GM04504 (cell line): ENCODE measurements at places on chromosomes 5 and 9.

- no peak for DNase-seq
Measured at GRCh38 chr5:102547141-102548035, 48.6 kb upstream of the SLCO6A1 start.

DNA sequence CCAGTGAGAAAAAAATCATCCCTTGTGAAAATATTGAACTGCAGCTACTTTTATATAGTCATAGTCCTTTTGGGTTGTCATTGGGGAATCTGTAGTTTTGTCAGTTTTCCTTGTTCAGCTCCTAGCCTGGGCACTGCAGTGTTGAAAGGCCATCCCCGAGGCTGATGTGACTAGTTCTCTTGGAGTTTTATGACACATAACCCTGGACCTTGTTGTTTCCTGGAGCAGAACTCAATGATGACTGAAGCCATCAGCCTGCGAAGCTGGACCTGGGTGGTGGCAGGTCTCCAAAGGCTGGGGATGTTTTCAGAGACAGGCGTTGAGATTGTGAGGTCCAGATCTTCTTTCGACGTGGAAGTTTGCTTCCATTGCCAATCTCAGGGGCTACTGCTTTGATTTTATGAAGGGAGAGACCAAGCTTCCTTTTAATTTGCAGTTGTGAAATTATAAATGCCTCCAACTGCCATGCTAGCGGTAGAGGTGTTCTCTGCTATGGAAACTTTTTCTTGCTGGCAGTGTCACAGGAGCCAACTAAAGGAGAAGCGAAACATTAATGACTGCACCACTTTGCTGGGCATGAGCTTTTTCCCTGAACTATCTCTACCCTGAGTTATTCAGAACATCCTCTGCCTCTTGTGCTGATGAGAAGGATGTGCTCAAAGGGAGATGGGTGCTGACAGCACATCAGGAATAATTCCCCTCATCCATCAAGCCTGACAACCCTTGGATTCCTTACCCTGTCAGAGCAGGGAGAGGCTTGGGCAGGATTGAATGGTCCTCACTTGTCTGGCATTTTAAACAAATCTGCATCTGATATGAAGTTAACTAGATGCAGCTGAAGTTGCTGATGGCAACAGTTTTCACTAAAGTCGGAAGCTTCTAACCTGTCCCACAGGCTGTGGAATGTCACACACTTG lies 209.6 kb downstream of the MAST4 start:
- DNase-seq, result no peak

- no peak for DNase-seq
Measured at GRCh38 chr9:14994738-14995137, 84.5 kb upstream of the FREM1 start.

DNA sequence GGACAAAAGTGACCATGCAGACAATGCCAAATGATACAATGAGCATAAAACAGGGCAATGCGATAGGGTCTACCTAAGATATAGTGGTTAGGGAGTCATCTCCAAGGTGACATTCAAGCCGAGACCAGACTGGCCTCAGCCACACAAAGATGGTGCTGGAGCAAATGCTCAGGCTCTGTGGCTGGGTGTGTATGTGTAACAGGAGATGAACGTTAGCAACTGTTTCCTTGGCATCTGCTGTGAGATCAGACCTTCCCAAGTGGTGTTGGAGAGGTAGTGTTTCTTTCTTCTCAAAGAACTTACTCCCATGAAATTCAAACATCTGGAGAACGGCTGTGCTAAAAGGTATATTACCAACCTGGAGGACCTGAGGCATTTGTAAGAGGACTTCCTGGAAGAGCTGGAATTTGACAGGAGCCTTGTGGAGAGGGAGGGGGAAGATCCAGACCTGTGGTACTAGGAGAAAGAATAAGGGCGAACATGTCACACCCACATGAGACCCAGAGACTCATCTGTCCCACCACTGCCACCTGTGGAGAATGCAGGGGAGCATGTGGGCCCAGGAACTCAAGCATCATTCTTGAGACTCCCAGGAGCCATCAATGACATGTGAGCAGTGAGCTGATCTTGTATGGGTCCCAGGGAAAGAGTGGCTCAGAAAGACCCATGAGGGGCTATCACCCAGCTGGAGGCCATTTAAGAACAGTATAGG lies 21.4 kb upstream of the ANXA6 start:
- no peak for DNase-seq

DNA sequence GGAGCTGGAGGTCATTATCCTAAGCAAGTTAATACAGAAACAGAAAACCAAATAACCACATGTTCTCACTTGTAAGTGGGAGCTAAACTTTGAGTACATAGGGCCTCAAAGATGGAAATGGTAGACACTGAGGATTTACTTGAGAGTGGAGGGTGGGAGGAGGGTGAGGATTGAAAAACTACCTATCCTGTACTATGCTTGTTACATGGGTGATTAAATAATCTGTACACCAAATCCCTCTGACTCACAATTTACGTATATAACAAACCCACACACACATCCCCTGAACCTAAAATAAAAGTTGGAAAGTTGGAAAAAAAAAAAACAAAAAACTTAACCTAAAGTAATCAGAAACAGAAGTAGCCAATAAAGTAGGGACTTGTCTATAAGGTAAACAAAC lies 48.8 kb upstream of the LARP1 start:
- no peak for DNase-seq

GRCh38 chr9:33162721-33163311 lies 4.3 kb downstream of the B4GALT1 start:
- DNase-seq, result peak; percentile 71

GRCh38 chr9:91187311-91187964 lies 174.3 kb downstream of the AUH start:
- no peak for DNase-seq

GRCh38 chr5:35244171-35244570 lies 13.9 kb upstream of the PRLR start:
- DNase-seq, result no peak

DNA sequence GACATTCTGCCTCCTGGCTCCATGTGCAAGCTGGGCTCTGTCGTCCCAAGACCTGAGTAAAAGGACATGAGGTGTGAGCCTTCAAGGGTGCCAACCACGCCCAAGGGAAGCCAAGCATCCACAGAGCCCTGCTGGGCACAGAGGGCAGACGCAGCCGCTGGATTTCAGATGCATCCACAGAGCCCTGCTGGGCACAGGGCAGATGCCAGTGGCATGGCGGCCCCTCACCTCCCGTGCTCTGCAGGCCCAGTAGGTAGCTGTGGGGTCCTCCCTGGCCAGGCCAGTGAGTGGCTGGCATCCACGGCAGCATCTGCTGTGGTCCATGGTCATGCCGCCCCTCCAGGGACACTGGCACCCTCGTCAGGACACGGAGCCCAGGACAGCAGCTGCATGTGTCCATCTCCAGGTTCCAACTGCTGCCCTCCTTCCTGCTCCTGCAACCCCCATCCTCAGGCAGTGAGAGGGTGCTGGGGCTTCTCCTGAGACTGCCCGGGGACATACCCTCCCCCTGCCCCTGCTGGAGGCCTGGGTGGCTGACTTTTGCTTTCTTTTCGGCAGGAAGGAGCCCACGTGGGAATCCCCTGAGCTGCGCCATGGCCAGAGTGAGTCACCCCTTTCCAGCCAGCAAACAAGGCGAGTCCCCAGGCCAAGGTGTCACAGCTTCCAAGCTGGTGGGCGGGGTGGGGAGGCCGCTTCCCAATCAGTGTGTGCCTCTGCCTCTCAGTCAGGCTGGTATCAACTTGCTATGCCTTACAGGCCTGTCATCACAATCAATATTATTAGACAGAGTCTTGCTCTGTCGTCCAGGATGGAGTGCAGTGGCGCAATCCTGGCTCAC lies 4.0 kb upstream of the TRAF2 start:
- DNase-seq, result peak; percentile 56

- DNase-seq, result no peak
Measured at GRCh38 chr5:35674049-35674448, 56.4 kb downstream of the SPEF2 start.

- no peak for DNase-seq
Measured at GRCh38 chr9:105151686-105151995, 92.8 kb upstream of the SLC44A1 start.

DNA sequence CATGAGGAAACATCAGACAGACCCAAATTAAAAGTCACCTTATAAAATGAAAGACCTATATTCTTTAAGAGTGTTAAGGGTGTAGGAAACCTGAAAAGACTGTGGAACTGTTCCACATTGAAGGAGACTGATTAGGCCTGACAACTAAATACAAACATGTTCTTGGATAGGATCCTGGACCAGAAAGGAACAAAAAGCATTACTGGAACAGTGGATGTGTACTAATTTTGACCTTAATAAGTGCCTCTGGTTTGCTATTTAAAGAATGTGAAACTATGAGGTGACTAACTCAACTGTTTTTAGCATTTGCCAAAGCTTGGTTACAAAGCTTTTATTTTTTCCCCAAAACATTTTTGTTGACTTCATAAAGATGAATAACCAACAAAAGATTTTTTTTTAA lies 340.6 kb downstream of the CAAP1 start:
- DNase-seq, result no peak

- no peak for DNase-seq
Measured at GRCh38 chr5:179343719-179344430, 1.4 kb downstream of the ADAMTS2 start.

DNA sequence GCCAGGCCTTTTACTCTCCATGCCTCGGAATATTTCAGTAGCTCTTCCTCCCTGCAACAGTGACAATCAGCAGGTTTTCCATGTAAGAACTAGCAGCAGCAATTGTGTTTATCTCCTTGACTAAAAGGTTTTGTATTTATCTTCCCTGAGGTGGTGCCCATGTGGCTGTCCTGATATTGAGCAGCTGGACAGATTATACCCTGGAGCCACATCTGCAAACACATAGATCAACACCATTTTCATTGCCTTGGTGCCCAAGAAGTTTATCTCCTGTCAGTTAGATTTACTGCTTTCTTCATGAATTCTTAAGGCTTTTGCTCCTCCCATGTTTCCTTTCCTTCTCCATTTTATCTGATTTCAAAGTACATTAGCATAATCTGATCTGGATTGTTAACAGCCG lies 378.4 kb downstream of the SPATA31D1 start:
- no peak for DNase-seq

DNA sequence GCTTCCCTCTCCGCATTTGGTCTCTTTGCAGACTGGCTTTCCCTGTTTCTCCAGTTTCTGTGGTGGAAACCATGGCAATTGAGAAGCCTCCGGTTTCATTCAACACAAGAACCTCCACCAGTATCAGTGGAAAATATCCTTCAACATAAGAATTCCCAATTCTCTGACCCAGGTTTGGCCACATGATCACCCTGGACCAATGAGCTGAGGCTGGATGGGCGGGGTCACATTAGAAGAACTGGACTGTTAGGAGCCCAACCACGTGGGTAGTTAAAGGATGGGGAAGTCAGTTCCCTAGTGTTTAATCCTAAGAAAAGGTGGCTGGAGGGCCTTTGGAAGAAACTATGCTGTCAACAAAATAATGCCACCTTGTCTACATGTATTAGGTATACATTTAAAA lies 336.3 kb downstream of the DMRT2 start:
- DNase-seq, result no peak

DNA sequence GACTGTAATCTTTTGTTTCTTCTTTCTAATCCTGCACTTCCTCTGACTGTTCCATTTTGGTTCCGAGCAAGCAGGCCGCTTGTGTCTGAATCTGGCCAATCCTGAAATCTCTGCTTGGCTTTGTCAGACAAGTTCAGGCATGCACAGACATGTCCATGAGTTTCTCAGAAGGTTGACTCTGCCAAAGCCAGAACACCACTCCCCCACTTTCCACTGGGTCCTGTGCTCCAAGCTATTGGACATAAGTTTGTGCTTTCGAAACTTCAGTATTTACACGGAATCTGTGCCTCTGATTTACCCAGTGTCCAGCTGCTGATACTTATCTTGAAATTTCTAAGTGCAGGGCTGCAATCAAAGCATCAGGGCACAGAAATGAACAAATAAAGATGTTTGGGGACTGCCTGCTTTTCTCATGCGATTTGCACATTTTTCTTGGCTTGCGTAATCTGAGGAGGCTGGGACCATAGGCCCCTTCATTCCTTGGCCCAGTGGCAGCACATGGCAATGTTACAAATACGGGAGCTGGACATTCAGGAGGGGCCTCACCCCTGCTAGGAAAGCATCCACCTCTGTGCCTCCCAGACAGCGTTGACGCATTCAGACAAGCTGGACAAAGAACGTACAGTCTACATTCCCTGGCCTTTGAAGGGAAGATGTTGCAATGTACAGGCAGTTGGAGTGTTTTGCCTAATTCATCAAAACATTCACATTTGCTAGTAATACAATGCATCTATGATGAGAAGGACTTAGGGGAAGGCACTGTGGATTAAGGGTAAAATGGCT lies 209.2 kb upstream of the PAPPA start:
- peak; percentile 100 for DNase-seq

DNA sequence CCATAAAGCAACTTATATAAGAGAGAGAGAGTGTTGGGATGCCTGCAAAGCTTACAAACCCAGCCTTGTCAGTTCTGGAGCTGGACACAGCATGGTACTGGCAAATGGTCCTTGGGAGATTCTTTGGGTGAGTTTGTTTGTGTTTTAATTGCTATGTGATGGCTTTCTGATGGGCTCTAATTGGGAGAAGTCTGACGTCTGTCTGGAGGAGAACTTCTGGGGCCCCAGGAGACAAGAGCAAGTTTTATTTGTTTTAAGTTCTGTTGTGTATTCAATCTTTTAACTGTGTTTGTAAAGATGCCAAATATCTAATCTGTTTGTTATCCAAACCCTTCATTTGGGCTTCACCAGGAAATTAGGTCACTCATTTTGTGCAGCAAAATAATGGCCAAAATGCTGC lies 50.3 kb upstream of the AFAP1L1 start:
- no peak for DNase-seq

DNA sequence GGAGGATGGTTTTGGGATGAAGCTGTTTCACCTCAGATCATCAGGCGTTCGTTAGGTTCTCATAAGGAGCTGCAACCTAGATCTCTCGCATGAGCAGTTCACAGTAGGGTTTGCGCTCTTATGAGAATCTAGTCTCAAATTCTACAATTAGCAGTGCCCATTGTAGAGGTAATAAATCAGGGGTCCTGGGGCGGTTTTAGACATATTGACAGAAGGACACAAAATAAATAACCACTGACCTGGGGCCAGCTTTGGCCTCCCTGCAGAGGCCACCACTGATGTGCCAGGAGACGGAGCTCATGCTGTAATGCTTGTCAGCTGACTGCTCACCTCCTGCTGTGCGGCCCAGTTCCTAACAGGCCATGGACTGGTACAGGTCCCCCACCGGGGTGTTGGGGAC lies 67.6 kb upstream of the SPATA31D4 start:
- DNase-seq, result no peak

- DNase-seq, result no peak
Measured at GRCh38 chr5:170105642-170106611, at the start of gene FOXI1. FOXI1 (plus strand) TSS chr5:170105897; CDS start chr5:170105958, 61 bp downstream.

- DNase-seq, result no peak
Measured at GRCh38 chr9:130984521-130984920, 24.5 kb upstream of the LAMC3 start.

- no peak for DNase-seq
Measured at GRCh38 chr5:134410822-134411221, 859 bp downstream of the CDKN2AIPNL start.

GRCh38 chr5:133779828-133780475 lies 167.6 kb upstream of the FSTL4 start:
- no peak for DNase-seq
